D721Med (cell line): ENCODE measurements at places on chromosomes 5 and 9.

- DNase-seq: no peak
These were observed at the start of gene LCP2 for GRCh38 chr5:170297589-170298462. Gene LCP2 (minus strand): TSS chr5:170297777. CDS start chr5:170297611, 166 bp downstream.

DNA sequence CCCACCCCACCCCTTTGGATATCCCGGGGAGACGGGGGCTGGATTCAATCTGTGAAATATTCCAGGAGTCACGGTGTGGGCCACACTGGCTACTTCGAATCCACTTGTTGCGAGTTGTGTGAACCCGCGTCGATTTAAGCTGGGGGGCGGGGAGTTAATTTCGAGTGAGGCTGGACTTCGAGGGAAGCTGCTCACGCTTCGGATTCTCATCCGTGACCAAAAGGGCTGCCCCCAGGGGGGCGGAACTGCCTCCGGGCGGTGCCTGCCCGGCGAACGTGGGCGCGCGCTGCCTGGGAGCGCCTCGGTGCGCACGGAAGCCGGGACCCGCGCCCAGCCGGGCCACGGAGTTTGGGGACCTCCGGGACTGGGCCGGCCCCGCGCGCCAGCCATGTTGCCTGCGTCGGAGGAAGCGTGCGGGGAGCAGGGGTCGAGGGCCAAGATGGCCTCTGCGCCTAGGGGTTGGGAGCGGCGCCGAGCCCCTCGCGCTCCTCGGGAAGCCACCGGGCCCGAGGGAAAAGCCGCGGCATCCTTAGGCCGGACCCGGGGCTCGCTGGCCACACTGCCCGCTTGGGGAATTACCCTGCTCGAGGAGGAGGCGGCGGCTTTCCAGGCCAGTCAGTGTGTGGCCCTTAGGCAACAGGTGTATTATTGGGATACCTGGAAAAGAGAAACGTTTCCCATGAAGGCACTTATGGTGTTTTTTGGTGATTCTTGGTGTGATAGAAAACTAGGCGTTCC is 975 bp downstream of the OCLN start:
- no peak for DNase-seq

- DNase-seq: no peak
These were observed 3.9 kb downstream of the KYAT1 start for GRCh38 chr9:128877852-128878251.

DNA sequence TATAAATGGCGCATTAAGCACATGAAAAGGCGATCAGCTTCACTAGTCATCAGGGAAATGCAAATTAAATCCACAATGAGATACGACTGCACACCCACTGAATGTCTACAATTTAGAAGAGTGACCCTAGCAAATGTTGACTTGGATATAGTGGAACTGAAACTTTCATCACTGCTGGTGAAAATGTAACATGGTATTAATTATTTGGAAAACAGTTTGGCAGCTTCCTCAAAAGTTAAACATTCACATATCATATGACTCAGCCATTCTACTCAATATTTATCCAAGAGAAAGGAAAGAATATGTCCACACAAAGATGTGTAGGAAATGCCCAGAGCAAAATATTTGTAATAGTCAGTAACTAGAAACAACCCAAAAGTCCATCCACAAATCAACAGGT is 146.5 kb downstream of the LPAR1 start:
- DNase-seq: no peak

GRCh38 chr9:84141741-84142370 is 161.3 kb downstream of the RMI1 start:
- DNase-seq: no peak

- DNase-seq: no peak
These were observed 317.8 kb upstream of the ATP10B start for GRCh38 chr5:161169776-161170175.

DNA sequence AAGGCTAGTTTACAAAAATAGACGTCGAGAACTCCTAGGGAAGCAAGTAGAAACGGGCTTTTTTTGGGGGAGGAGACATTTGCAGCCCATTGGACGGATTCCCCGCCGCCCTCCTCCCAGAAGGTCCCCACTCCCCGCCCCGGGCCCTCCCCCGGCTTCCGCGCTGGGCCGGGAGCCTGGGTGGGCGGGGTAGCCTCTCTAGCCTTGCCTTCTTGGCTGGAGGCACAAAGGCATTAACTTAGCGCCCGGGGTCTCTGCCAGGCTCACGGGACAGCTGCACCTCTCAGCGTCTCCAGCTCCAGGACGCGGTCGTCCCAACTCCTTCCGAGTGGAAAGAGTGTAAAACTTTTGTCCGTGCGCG is at the start of gene DMRTA1:
Gene DMRTA1, plus strand, starts transcription at position 236 of the 361 bp plus-strand sequence. CDS start 242 bp downstream, outside the sequence.
- DNase-seq: no peak

DNA sequence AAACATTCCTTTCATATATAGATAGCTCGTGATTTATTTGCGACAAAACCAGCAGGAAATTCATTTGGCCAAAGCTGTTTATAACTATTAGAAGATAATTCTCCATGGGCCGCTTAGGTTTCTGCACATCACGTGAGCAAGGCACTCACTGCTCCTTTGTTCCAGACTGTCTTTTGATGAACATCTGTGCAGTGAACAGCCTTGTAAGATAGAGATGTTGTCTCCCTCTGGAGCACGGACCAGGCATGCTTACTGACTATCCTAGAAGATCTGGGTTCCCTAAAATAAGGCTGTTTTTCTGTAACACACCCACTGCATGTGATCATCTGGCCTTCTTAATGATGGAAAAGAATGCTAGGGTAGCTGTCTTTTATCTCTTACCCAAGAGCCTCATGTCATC is 30.9 kb downstream of the YIPF5 start:
- no peak for DNase-seq

DNA sequence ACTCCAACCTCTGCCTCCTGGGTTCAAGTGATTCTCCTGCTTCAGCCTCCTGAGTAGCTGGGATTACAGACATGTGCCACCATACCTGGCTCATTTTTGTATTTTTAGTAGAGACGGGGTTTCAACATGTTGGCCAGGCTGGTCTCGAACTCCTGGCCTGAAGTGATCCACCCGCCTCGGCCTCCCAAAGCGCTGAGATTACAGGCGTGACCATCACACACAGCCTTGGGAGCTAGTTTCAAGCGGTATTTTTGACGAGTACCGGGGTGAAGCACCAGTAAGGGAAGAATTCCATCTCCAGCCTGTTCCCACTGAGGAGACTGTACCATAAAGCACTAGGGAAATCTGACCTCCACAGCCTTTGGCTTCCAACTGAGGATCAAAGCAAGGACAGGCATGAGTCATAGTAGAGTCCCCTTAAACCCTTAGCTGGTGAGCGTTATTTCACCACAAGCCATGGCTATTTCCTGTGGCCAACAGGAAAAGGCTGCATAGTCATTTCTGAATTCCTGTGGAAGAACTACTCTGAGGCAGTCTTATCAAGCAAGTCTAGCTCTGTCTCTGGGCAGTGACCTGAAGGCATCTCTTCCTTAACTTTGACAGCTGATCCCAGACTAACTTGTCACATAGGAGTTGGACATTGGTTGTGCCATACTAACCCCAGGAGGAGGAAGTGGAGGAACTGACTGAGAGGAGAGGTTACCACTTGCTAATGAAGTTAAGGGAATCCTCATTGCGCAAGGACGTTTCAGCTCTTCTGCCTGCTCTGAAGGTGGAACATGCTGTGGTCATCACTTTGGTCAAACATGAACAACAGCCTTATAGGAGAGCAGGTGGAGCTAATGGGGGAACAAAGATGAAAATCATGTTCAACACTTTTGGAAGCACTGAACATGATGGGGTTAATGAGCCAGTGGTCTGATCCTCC is 85.8 kb upstream of the DMRT1 start:
- DNase-seq: no peak

DNA sequence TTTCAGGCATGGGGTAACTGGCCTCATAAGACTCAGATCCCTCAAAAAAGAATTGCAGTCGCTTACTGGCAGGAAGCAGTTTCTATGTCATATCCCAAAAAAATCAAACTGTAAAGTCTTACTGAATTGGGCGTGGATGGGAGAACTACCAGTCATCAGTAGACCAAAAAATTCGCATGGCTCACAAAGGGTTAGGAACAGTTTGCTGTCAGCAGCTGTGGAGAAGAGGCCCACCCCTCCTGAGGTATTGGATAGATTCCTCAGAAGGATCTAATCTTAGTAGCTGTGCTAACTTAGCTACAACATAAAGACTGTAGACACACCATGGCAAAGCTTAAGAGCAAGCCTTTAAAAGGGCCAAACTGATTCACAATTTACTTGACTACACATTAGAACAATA is 478.3 kb upstream of the FTMT start:
- no peak for DNase-seq

GRCh38 chr9:113540466-113540865 is 76.9 kb downstream of the RGS3 start:
- no peak for DNase-seq

- DNase-seq: no peak
These were observed 2111.3 kb downstream of the MAT2B start for GRCh38 chr5:165616490-165617405.

GRCh38 chr5:143056792-143057579 is 286.8 kb downstream of the ARHGAP26 start:
- no peak for DNase-seq

DNA sequence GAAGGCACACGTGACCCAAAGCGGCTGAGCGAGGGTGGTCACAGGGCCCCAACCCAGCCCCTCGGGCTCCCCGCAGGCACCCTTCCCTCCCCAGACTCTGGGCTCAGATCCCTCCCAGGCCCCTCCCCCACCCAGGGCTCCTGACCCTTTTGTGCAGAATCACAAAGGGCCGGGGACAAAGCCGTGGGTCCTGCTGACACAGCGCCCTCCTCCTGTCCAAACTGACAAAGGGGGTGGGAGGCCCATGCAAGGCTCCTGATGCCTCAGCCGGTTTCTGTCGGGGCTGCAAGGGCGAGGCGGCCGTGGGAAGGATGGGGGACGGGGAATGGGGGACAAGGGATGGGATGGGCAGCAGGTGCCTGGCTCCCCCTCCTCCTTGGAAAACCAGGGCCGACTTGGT is 43.5 kb upstream of the UBAC1 start:
- no peak for DNase-seq
